Mesenchymal stem cell (in vitro differentiated cells and primary cell): ENCODE measurements at places on chromosomes 5 and 9.
A peak's percentile ranks its signal among the peaks of the same experiment; 100 is the strongest.

GRCh38 chr5:157460921-157461792 lies 1.1 kb downstream of the NIPAL4 start:
- no peak for DNase-seq

DNA sequence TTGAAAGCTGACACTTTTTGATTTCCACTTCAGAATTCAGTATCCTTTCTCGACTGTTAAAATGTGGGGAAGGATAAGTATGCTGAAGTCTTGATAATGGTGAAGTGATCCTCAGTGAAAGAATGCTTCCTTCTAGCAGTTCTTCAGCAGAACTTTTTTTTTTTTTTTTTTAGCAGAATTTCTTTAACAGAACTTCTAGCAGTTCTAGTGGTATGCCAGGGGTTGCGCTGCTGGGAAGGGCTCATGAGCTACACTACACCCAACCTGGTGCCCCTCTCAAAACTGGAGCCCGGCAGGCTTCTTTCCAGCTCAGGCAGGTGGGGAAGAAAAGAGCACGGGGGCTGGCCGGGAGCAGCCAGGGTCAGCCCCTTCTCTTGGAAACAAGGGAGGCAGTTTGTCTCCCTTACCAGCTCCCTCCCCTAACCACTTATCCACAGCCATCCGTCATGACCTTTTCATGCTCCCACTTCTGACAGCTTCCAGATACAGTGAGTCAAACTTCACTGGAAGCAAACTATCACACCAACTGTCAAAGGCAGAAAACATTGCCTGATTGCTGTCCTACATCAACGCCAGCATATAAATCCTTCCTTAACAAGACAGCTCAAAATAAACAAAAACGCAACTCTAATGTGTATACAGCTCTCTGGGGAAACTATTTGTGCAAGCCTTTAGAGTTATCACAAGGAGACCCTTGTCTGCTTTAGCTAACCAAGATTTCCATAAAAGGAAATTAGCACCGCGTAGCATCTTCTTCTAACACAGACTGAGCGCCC lies 211.5 kb downstream of the GAPVD1 start:
- peak; percentile 94 for DNase-seq

GRCh38 chr9:34475097-34475496 lies 16.5 kb downstream of the DNAI1 start:
- no peak for DNase-seq

- no peak for DNase-seq
Measured at GRCh38 chr9:11199335-11199734, 586.5 kb upstream of the PTPRD start.

DNA sequence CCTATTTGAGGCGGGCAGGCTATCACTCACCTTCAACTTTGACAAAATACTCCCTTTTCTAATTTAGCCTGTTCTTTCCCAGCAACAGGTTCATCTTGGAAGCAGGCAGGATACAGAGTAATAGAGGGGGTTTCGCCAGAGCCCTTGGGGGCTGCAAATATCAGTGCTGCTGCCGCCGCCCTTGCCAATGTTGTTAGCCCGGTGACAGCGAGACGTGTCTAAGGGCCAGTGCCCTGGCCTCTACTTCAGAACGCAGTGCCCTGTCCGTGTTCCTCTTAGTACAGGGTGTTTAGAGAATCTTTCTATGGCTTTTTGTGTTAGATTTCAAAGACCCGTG lies 703 bp downstream of the FAM120AOS start:
- DNase-seq: no peak

DNA sequence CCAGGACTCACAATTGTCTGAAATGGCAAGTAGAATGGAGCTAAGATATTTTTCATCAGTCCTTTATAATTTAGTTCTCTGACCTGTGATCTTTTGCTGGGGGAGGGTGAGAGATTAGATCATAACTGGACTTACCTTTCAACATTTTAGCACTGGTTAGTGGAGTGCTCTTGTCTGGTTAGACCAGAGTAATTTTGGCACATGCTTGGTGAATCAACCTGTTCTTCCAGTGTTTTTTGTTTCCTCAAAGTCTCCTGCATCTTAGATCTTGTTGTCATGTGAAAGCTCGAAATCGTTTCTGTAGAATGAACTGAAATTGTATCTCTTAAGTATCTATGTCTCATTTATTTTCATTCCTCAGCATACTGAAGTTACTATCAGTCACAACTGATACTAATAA lies 122.4 kb downstream of the TLE4 start:
- no peak for DNase-seq

DNA sequence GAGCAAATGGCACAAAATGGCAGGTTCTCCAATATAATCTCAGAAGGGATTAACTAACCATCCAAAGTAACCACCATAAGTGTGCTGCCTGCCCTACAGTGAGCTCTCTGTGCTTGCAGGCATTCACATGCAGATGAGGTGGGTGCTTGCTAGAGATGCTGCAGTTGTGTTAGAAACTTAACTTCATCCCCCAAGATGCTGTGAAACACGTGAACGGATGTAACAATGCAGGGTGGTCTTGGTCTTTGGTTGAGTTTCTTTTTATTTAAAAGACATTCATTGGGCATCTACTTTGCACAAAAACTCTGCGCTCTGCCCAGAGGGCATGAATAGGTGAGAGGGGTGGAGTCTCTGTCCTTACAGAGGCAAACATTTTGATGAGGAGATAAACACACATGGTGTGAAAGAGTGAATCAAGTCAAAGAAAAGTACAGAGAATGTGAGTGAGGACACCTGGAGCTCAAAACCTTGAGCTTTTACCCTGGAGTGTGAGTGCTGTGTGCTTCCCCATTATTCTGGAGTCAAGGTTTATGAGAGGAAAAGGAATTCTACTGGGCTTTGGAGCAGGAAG lies 143.9 kb upstream of the DAP start:
- no peak for DNase-seq

GRCh38 chr5:72633649-72634048 lies 126.4 kb upstream of the ZNF366 start:
- peak; percentile 46 for DNase-seq

DNA sequence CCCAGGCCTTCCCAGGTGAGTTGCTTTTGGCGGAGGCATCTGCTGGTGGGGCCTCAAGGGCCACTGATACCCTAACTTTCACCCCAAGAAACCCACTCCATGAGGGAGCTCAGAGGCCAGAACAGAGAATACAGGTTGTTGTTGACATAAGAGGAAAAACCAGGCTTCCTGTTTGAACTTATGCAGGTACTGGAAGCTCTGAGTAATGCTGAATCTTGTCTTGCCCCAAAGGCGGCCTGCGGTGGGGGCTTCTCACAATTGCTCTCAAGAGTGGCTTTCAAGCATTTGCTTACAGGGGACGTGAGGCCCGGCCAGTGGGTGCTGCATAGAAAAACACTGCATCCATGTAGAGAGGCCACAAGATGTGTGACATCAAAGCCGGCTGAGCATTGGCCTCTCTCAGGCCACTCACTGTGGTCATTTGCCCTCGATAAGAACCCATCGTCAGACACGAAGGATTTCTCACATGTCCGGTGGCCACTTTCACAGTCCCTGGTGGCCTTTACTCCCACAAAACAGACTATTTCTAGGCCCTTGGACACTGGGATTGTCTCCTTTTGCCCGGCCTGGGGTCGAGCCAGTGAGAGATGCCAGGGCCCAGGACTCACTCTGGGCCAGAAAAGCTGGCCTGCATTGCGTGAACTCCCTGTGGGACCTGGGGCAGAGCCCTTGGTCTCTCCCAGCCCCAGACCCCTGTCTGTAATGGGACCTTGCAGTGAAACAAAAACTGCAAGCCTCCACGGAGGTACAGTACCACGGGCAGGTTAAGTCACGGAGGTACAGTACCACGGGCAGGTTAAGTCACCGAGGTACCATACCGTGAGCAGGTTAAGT lies 34.5 kb upstream of the TCF7 start:
- DNase-seq: no peak

DNA sequence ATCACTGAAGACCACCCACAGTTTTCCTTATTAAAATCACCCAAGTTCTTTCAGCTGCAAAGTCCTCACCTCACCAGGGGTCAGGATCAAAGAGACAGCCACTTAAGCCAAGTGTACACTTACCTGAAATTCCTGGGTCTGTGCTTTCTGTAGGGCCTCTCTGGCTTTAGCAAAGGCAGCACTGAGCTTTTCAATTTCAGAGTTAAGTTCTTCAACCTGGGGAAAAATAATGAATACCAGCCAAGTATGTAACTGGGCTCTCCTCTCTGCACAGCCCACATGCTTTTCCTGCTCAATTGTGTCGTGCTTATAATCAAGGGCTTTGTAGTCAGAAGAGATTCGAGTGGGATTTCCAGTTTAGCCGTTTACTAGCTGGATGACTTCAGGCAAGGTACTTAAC lies 55.1 kb downstream of the CDK5RAP2 start:
- no peak for DNase-seq

DNA sequence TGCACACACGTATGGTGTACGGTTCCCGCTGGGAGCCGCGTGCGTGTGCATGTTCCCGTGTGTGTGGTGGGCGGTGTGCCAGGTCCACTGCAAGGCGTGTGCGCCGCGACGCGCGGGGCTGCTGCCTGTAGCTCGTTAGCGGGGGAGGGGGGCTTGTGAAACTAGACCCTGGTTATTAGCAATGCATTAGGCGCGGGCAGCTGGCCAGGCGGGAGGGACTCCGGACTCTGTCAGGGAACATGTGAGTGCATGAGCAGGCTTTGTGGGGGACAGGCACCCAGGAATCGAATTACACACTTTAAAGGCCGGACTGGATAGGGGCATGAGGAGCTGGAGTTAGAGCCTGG lies 32.2 kb upstream of the ENHO start:
- DNase-seq: no peak

DNA sequence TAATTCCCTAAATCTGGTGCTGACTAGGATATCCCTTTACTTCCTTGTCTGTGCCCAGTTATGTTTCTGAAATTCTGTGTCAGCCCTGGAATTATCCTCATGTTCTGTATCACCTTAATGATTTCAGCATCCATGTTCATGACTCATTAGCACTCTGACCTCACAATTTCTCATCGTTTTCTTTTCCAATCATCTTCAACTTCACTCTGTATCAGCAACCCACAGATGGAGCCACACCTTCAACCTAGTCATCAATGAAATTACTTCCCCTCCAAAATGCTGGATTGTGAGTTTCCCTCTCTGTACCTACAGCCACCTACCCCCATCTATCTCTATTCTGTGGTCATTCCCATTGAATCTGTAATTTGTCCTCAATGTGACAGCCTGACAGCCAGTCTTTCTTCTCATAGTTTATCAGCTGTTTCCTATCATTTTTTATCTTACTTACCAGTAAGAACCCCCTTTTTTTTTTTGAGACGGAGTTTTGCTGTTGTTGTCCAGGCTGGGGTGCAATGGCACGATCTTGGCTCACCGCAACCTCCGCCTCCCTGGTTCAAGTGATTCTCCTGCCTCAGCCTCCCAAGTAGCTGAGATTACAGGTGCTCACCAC lies 3.1 kb upstream of the IL6ST start:
- peak; percentile 63 for DNase-seq

DNA sequence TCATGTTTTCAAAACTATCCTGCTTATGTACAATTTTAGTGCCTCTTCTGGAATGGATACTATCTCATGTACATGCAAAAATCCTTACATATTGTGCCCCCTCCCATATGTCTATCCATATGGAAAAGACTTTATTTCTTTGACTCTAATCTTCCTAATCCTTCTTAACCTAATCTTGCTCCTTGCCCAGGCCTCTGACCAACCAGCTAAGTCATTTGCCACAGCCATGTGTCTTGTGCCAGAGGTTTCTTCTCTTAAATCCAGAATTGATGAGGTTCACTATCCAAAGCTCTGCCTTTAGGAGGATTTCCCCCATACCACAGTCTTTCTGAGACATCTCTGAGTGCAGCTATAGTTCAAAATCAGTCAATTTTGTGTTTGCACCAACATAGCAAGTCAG lies 68.9 kb upstream of the RNF180 start:
- no peak for DNase-seq

DNA sequence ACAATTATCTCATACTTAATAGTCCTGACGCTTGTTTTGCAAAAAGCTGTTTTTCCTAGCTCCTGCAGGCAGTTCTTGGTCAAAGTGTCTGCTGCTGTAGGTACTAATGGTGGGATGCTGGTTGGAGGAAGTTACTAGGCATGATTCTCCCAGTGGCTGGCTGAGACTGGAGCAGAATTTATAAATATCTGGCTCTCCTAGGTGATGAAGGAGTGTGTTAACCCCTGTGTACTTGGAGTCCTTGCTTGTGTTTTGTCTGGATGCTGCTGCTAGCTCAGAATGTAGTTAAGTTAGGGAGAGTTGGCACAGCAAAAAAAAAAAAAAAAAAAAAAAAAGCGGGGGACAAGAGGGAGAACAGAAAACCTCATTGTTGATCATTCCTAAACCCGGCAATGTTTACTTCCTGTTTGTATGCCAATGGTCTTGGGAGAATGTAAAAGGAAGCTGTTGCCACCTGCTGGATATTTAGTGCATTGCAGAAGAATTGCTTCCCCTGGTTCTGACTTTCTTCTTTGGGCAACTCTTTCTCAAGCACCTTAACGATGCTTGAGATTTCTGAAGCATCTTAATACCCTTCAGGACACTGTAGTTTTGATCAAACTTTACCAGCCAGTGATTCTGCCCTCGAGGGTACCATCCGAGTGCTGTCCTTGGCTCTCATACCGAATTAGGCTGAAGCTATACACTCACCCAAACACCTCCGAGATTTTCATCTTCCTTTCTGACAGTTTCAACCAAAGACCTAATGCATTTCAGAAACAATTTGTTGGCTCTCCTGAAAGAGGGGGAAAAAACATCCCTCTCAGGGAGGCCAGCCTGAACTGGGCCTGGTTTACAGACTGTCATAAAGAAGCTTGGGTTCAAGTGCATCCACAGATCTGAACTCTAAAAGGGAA lies 71.7 kb upstream of the WWC1 start:
- peak; percentile 81 for DNase-seq

- no peak for DNase-seq
Measured at GRCh38 chr5:175753536-175754402, 95.9 kb downstream of the HRH2 start.

DNA sequence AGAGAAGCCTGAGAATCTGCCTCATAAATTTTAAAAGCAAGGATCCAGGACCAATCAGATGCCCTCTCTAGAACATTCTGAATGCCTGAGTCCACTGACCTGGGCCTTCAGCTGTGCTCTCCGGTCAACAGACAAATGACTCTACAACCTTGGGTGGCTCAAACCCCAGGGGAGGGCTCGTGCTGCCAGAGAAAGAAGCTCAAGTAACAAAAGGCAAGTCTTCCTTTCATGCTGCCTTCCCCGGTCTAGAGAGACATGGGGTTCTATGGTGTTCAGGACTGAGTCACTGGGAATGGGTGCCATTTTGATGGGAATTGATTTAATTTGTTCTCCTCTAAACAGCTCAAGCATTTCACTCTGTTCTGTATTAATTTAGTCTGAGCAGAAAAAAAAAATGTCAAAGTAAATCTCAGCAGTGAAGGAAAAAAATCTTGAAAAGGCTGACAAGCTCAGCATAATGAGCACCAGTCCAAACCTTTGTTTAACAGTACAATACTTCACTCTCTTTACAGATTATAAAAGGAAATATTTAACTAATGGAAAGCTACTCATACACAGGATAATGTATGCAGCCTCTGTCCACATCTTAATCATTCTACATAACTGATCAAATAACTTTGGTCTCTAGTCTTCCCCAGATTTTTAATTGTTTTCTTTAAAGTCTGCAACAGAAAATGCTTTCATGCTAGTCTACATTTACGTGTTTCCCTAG lies 191.0 kb downstream of the GLIS3 start:
- DNase-seq: peak; percentile 53

- DNase-seq: peak; percentile 12
Measured at GRCh38 chr5:175444060-175444904, at the start of gene DRD1. Gene DRD1 (minus strand): TSS chr5:175444182. CDS start chr5:175443099, 1,083 bp downstream.
